ENCODE measurements at places on chromosomes 6 and 20.
A peak's percentile ranks its signal among the peaks of the same experiment; 100 is the strongest.

GRCh38 chr20:48102931-48103660, 317.8 kb upstream of the SULF2 start:
- no peak for DNase-seq

GRCh38 chr6:73418081-73418741, 23.6 kb downstream of the DDX43 start:
- DNase-seq, result no peak

DNA sequence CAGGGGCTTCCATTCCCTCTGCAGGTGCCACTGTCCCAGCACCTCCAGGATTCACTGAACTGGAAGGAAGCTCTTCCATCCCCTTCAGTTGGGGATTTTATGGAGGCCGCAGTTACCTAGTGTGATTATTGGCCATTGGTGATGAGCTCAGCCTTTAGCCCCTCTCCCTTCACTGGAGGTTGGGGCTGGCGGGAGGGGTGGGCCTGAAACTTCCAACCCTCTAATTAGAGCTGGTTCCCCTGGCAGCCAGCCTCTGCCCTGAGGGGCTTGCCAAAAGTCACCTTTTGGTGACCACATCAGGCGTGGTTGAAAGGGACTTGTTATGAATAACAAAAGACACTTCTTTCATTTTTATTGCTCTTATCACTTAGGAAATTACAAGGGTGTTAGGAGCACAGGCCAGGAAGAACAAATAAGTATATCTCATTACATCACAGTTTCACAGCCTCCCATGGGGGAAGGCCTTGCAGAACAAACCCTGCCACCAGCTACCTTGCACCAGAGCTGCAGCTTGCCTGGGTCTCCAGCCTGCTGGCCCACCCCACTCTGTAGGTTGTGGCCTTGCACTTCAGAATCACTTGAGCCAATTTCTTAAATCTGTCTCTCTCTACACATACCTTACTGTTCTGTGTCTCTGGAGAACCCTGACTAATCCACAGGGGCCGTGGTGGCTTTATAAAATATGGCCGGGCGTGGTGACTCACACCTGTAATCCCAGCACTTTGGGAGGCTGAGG, 5.0 kb downstream of the PYGB start:
- DNase-seq, result no peak

GRCh38 chr6:70110126-70111022, 192.5 kb downstream of the COL9A1 start:
- DNase-seq, result no peak

GRCh38 chr6:108549741-108550140, 11.0 kb upstream of the FOXO3 start:
- DNase-seq, result no peak

GRCh38 chr6:143965503-143966171, 42.4 kb downstream of the PLAGL1 start:
- no peak for DNase-seq

- DNase-seq, result no peak
These were observed 63.0 kb downstream of the ARID1B start for GRCh38 chr6:156840136-156840535.

DNA sequence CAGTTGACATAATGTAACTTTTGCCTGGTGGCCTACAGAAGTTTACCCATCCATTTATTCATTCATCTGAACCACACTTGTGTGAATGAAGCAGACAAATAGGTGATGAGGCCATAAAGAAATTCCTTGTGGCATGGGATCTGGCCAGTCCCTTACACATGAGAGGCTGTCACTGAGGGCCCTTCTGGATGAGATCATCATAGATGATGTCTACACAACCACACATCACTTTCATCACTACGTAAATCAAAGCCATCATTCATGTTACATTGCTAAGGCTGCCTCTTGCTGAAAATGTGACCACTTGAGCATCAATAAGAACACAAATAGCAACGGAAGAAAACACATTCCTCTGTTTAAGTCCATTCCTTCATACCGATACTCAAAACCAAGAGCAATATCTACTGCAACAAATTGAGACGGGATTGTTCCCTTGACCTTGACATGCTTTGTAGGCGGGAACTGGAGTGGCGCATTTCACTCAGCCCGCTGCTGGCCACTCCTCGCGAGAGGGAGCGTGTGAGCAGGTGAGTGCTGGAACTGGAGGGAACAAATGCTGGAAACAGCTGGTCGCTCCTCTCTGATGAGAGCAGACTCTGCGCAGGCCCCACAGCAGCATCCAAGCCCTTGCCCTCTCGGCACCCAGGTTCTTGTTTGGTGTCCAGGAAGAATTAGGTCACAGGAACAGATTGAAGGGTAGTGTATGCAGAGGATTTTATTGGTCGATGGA, 49.3 kb downstream of the FAM50B start:
- DNase-seq, result no peak

DNA sequence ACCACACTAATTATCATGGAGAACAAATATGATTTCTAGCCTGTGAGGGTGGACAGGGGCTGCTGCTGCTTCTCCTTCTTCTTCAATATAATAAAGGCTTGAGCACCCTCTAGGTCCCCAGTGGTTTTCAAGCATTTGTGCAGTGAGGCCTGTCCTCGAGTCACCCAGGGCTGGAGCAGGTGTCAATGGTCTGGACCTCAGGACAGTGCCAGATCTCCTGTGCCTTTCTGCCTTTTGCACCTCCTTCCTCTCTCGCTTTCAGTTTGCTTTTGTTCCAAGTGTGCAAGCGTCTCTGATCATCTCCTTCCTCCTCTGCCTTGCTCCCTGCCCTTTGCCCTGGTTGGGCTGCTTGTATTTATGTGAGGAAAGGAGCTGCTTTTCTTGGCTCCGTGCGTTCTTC, 152.2 kb upstream of the SYNDIG1 start:
- DNase-seq, result no peak

DNA sequence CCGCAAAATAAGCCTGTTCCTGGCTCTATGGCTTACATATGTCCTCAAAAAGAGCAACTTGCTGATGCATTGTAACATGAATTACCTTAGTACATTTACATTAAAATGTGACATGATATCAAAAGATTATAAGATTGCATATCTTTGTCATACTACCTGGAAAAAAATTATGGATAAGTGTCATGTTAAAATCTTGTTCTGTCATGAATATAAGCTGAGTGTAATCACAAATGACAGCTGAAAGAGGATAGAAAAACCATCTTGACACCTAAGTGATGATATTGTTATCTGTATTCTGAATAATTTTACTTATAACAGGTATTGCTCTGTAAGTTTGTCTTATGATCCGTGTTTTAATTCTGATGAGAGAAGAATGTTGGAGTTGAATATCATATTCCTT, 503.0 kb upstream of the RNF217 start:
- no peak for DNase-seq

DNA sequence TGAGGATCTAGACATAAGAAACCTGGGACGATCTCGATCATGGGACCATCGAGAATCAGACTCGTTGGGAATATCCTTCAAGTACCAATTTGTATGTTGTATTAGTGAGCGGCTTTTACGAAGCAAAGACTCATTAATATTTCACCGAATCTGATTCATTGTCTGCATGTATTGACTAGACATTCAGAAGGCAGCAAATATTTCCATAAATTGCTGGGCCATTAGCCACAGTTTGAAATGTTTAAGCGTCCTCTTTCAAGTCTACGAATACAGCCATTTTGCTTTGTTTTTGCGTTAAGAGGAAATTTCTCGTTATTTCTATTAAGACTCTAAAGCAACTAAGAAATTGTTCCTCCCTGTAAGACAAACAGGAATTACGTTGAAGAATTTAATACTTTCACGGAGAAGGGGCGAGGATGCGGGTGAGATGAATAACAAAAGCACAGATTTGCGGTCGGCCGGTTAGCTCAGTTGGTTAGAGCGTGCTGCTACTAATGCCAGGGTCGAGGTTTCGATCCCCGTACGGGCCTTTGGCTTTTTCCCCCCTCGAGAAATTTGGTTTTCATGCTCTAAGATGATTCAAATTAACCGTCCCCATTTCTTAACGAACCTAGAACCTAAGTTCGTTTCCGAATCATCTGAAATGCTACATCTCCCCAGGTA, 18.5 kb downstream of the POM121L2 start:
- peak; percentile 73 for DNase-seq

DNA sequence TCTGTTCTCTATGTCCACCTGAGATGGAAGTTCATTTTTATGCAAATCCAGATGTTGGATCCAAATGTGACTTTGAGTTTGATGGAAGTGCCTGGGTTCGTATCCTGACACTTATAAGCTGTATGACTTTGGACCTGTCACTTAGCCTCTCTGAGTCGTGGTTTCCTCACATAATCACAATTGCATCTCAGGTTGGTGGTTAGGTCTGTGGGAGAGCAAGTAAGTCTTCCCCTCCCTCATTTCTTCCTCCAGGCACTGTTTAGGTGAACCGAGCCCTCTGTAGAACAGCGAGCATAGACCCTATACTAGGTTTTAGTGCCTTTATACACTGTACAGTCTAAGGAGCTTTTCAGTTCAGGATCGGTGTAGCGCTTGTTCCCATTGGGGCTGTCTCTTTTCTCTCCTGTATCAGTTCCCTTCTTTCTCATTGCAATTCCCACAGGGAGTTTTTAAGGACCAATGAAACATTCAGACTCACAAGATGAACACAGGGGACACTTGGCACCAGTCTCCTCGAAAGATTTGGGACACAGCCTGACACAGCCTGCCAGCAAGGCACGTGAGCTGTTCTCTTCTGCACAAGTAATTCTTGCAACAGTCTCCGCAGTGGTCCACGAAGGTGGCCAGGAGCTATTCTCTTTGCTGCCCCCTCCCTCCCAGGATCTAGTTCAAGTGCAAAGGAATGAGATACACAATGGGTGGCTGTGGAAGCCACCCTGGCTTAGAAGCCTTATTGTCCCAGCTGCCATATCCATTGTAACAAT, 11.8 kb downstream of the TOX2 start:
- DNase-seq, result no peak

DNA sequence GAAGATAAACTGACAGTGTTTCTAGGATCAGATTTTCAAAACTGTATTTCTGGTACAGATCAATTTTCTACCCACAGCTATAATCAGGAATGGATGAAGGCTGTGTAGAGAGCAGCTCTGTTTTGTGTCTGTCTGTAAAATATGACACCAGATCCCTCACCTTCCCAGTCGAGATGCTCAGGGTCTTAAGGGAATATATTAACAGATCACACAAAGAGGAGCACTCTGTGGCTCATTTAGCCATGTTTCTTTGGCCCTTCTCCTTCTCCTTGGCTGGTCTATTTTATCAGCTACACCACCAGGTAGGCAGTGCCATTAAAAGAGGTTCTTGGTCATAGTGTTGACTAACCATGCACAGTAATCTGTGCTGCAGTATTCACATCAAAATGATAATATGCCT, 82.6 kb downstream of the PREP start:
- no peak for DNase-seq

DNA sequence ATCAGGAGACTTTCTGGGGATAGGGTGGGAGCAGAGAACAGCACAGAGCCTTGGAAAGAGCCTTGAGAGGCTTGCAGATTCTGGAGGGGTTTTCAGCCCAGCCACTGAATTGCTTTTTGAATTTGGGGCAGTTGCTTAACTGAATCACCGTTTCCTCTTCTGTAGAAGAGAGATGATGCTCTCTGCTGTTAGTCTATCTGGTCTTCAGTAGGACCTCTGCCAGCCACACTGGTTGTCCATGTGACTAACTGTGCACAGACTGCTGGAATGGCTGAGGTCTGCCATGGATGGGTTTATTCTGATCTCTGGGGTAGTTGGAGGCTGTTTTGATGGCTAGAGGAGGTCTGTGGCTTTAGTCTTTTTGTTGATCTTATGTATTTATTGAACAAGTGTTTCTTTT, 21.4 kb upstream of the PRDM1 start:
- no peak for DNase-seq

DNA sequence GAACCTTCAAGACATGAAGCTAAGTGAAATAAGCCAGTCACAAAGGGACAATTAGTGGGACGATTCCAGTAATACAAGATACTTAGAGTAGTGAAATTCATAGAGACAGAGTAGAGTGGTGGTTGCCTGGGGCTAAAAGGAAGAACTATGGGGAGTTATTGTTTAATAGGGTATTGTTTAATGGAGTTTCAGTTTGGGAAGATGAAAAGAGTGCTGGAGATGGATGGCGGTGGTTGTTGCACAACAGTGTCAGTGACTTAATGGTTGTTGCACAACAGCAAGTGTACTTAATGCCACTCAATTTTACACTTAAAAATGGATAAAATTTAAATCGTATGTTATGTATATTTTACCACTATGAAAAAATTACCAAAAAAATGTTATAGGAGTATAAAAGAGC, 209.7 kb upstream of the TENT5A start:
- no peak for DNase-seq

- DNase-seq, result no peak
These were observed 24.2 kb upstream of the TAGAP start for GRCh38 chr6:159068904-159069578.

GRCh38 chr6:36139991-36140710, 9.8 kb downstream of the MAPK13 start:
- DNase-seq, result no peak

- DNase-seq, result no peak
These were observed 398.5 kb upstream of the PLCB4 start for GRCh38 chr20:8670207-8670892.

GRCh38 chr6:75874224-75874623, 125.2 kb downstream of the MYO6 start:
- DNase-seq, result no peak

GRCh38 chr6:118371955-118372354, 176.1 kb upstream of the PLN start:
- DNase-seq, result no peak

DNA sequence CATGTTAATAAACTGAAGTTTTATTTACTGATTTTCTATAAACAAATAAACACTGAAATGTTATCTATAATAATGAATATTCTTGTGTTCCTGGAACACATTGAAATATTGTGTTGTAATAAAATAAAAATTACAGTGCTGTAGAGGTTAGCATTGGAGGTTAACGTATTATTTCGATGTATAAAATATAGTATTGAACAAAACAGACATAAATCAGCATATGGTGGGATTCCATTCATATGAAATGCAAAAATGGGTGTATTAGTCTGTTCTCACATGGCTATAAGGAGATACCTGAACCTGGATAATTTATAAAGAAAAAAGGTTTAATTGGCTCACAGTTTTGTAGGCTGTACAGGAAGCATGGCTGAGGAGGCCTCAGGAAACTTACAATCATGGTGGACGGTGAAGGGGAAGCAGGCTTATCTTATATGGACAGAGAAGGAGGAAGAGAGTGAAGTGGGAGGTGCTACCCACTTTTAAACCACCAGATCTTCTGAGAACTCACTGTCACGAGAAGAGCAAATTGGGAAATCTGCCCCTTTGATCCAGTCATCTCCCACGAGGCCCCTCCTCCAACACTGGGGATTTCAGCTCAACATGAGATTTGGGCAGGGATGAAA, 24.6 kb upstream of the BMP6 start:
- DNase-seq, result no peak

DNA sequence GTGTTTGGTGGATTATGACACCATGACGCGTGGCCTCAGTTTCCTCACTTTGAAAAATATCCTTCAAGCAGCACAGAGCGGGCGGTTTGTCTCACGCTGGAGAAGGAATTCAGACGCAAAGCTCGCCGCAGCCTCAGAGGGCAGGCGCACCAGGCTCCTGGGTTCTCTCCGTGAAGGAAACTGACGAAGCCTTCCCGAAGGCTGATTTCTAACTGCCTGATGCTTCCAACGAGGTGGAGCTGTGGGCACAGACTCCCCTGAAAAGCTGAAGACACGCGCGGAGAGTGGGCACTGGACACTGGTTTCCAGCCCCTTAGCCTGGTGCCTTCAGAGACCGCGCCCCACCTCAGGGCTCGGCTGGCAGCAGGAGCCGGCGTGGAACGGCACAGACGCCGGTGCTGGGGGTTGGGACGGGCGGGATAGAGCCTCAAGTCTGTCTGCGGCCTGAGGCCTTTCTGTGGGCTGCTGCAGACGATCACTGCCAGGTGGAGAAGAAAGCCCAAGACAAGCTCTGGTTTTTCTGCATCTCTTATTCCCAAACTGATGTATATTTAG, 56.1 kb downstream of the DACT2 start:
- no peak for DNase-seq

GRCh38 chr20:31806564-31807355, 12.4 kb upstream of the MYLK2 start:
- DNase-seq, result no peak

Measured in Caco-2 (cell line).